Peyer's patch (tissue), 4 donors: ENCODE measurements at places on chromosomes 13 and 19. TPM values are rescaled to one million over a fixed set of nuclear protein-coding genes. Genes with fewer than 3 reads are reported as not detected.

DNA sequence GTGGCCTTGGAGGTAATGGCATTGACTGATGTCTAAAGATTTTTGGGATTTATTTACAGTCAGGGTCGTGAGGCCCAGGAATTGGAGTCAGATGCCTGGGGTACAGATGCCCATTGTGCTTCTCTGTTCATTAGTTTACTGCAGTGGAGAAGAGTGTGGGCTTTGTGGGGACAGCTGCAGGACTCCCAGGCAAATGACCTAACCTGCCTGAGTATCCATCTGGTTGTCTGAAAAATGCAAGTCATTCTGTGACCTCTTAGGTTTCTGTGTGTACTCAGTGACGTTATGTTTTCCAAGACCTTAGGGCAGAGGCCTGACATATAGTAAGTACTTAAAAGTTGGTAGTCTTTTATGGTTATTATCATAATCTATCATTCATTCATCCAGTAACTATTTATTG is 60.5 kb downstream of the SPATA13 start:
- DNase-seq = no peak
- H3K36me3 ChIP-seq = no peaks in the 10 kb centered on the region
- no peaks in the 10 kb centered on the region for H3K27me3 ChIP-seq
- H3K27ac ChIP-seq = no peak overlapping the region

DNA sequence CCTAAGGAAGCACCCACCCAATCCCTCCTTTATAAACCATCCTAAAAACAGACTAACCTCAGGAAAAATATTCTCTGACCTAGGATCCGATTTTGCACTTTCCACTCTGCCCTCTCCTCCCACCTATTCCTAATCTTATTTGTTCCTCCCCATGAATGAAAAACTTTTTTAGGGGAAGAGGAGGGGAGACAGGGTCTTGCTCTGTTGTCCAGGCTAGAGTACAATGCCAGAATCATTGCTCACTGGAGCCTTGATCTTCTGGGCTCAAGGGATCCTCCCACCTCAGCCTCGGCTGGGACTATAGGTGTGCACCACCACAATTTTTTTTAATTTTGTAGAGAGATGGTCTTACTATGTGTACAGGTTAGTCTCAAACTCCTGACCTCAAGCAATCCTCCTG is 4.4 kb downstream of the ZNF564 start:
- no peaks in the 10 kb centered on the region for H3K36me3 ChIP-seq
- DNase-seq = no peak
- no peak overlapping the region for H3K27ac ChIP-seq
- H3K4me1 ChIP-seq = no peaks in the 10 kb centered on the region
- H3K27me3 ChIP-seq = no peaks in the 10 kb centered on the region
- H3K4me3 ChIP-seq = no peak overlapping the region

GRCh38 chr19:49727217-49728030 is 35.7 kb downstream of the TSKS start:
- no peaks in the 10 kb centered on the region for H3K4me1 ChIP-seq
- no peak for DNase-seq
- H3K27me3 ChIP-seq = no peaks in the 10 kb centered on the region
- H3K36me3 ChIP-seq = no peaks in the 10 kb centered on the region

ZNF837 gene
- 3.3 TPM for total RNA-seq

DNA sequence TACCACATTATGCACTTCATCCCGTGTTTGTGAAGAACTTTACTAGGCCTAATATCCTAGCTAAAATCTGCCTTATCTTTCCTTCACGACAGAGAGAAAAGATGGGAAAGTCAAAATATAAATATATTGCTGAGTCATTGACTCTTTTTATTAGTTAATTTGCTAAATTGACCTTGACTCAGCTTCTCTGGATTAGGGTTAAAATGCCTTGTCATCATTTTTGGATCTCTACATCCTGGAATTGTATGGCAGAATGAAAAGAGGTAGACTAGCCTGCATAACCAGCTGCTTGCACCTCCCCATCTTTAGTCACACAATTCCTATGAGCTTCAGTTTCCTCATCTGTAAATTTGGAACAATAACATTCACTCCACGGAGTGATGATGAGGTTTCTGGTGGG is 280.3 kb downstream of the DCT start:
- DNase-seq = no peak
- no peak overlapping the region for H3K27ac ChIP-seq
- H3K27me3 ChIP-seq = no peaks in the 10 kb centered on the region
- no peaks in the 10 kb centered on the region for H3K4me1 ChIP-seq
- no peak overlapping the region for H3K4me3 ChIP-seq
- H3K36me3 ChIP-seq = no peaks in the 10 kb centered on the region
